ENCODE measurements at places on chromosomes 4 and X.

DNA sequence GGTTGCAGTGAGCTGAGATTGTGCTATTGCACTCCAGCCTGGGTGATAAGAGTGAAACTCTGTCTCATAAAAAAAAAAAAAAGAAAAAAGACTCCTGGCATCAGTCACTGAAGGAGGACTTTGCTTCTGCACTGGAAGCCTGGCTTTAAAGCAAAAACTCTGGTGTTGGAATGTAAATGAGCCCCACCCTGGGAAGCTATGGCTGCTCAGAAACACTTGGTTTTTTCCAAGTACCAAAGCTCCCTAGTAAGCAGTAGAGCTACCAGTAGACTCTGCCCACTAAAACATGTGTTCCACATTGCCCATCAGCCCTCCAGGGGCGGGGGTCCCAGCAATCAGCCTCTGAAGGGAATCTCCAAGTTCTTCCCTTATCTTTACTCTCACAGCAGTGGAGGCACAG is 154.4 kb downstream of the SHROOM3 start:
- no peak for DNase-seq

DNA sequence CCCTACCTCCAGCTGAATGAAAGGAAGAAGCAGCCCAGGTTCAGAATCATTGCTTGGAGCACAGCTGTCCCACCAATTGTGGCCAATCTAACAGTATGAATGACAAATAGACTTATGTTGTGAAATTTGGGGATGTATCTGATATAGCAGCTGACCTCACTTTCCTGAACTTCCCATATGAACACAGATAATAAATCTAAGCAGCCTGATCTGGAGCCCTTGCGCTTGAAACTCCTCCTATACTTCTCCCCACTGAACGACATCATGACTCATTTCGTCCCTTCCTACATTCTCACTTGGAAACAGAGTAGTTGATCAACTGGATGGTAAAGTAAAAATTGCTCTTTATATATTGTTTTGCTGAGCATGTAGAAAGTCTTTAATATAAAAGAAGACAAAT is 24.2 kb upstream of the AMELX start:
- no peak for DNase-seq

DNA sequence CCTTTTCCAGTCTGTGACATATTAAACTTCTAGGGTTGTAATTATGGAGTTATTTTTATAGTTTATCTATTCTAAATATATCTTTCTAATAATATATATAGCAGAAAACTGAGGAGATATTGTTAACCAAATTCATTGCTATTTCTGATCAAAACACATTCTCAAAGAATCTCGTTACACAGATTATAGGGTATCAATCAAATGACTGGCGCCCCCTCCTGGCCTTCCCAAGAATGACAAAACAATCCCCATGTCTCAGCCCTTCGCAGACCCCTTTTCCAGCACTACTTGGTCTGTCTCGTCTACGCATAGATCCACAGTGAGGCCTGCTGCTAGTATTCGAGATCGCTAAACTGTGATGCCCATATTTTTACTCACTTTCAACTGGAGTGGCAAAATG is 209.3 kb downstream of the GPC3 start:
- peak; percentile 21 for DNase-seq

DNA sequence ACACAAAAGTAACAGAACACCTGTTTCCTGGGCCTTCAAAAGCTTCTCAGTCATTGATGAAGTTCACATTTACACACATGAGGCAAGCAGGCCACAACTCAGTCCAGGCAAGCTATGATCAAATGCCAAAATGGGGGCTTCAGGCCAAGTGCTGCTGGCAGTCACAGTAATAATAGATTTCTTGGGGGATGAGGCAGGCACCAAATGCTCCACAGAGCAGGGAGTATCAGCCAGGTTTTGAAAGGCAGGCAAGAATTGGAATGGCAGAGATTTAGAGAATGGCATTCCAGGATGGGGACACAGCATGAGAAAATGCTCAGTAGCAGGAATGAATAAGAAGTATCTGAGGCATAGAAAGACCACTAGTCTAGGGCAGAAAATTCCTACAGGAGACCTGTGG is 52.8 kb downstream of the GRIA3 start:
- DNase-seq: no peak

DNA sequence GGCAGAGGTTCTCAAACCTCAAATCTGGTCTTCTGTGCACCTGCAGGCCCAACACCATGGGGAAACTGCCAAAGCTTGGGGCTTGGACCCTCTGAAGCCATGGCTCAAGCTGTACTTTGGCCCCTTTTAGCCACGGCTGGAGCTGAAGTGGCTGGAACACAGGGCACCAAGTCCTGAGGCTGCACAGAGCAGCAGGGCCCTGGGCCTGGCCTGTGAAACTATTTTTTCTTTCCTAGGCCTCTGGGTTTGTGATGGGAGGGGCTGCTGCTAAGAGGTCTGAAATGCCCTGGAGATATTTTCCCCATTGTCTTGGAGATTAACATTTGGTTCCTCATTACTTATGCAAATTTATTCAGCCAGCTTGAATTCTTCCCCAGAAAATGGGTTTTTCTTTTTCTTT is 18.3 kb upstream of the PI4K2B start:
- no peak for DNase-seq
